Stimulated activated CD4-positive, alpha-beta T cell treated with anti-CD3 and anti-CD28 coated beads, TNF-alpha, amount 100 ng/mL, for 1 hour (primary cell): ENCODE measurements at places on chromosomes 1 and 21.

- no peak for DNase-seq
These were observed 26.4 kb downstream of the SHISAL2A start for GRCh38 chr1:52659356-52659755.

GRCh38 chr1:214289574-214290272 lies 8.8 kb downstream of the SMYD2 start:
- DNase-seq: no peak

DNA sequence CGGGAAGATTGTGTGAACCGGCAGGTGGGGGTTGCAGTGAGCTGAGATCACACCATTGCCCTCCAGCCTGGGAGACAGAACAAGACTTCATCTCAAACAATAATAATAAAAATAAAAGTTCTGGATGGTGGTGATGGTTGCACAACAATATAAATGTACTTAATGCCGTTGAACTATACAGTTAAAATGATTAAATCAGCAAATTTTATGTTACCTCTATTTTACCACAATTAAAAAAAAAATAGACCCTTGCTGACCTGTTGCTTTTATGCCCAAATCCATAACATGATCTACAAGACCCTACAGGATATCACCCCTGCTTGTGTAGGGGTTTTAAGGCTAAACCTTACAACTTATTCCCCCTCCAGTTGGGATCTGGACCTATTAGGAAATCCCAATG lies 11.8 kb upstream of the PDIK1L start:
- DNase-seq: no peak

- DNase-seq: no peak
These were observed 21.9 kb downstream of the ERG start for GRCh38 chr21:38476385-38476784.

- DNase-seq: no peak
These were observed 115.7 kb downstream of the CENPF start for GRCh38 chr1:214718724-214719123.

- DNase-seq: no peak
These were observed 33.7 kb upstream of the FOXO6 start for GRCh38 chr1:41327383-41327999.

GRCh38 chr1:10082785-10083479 lies 50.2 kb downstream of the UBE4B start:
- no peak for DNase-seq
